ENCODE measurements at places on chromosomes 2 and 18.

DNA sequence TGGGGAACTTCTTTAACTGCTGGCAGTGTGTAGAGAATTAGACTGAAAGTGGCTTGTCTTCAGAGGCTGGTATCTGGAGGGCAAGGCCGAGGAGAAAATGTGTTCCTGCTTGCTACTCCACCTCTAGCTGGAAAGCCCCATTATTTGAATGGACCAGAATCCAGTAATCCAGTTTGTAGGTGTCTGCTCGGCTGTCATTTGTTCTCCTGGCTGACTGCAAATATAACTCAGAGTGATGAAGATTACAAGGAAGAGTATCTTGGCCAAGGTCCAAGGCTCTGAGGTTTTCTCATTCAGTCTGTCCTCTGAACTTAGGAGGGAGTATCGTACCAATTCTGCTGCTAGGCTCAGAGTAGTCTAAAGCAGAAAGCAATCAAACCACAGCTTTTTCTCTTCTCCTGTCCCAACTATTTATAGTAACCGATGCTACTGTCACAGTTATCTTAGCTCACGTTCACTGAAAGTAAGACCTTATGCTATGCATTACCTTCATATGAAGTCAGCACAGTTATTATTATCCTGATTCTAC lies 228.6 kb downstream of the SETBP1 start:
- DNase-seq, result peak; percentile 75

GRCh38 chr2:85852937-85853498 lies 35.8 kb downstream of the ST3GAL5 start:
- peak; percentile 55 for DNase-seq

GRCh38 chr2:88098558-88098900 lies 29.3 kb downstream of the FABP1 start:
- DNase-seq, result no peak

DNA sequence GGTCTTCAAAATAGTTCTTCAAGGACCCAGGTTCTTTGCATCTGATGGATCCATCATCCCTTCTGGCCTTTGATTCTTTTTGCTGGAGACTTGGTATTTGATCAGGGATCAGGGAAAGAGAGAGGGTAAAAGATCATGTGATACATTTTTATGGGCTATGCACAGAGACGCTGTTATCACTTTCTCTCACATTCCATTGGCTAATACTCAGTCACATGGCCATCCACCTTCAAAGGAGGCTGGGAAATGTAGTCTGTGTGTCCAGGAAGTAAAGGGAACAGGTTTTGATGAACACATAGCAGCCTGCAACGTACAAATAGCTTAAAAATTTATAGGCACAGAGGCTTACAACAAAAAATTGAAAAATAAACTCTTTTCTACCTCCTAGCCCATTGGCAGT lies 629.6 kb upstream of the FANCL start:
- DNase-seq, result peak; percentile 11

- DNase-seq, result no peak
Measured at GRCh38 chr2:238573065-238573778, 146.5 kb downstream of the ASB1 start.

GRCh38 chr2:236259371-236259770 lies 4.8 kb downstream of the ASB18 start:
- no peak for DNase-seq

DNA sequence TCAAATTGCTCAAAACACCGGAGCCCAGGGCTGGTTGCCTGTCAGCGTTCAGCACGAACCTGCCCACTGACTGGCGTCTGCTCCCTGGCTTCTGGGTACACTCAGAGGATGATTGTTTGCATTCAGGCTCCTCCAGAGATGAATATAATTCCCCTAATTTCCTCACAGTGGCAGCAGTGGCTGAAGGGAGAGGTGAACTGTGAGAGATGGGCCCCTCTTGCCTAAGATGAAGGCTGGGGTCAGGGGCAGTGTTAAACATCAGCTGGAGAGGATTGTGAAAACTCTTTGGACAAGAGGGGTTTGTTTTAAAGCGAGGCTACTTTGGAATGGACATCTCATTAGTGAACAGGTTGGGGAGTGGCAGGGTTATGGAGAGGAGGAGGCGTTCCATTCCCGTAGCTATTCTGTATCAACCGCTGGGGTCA lies 31.0 kb downstream of the TCF7L1 start:
- DNase-seq, result no peak
